ENCODE measurements at places on chromosomes 16 and 17.

GRCh38 chr17:74715144-74715543 lies 2.4 kb upstream of the CD300LF start:
- DNase-seq = no peak

- DNase-seq = no peak
Observed at GRCh38 chr17:58215685-58216084, 3.4 kb downstream of the MKS1 start.

DNA sequence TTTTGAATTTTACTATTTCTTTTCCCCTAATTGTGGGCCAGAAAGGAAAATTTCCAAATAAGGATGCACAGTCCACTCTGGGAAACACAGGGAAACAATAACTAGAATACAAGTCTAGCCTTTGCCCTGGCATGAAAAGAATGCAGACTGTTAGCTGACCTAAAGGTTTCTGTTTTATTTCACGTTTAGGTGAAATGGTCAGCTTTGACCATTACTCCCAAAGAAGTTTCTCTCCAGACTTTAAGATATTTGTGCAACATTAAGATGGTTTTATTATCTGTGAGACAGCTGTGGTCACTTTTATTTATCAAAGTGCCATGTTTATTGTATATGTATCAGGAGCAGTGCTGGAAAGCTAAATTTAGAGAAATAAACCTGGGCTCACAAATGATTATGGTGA lies 163.9 kb downstream of the SPECC1 start:
- DNase-seq = no peak

DNA sequence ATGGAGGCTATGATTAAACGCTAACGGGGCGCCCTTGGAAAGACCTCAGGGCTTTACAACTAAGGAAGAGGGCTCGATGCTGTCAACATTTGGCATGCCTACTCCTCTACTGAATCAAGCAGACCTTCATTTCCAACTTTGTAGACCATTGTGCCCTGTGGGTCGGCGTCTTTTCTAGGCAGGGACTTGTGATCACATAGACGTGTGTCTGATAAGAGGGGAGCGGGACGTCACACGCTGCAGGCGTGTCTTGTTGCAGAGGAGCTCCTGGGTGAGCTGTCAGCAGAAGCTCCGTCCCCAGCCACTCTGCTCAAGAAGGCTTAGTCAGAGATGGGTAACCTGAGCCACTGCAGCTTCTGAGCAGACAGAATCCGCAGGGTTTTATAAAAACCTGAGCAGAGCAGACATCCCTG lies 2.8 kb downstream of the MAPK8IP3 start:
- DNase-seq = no peak

DNA sequence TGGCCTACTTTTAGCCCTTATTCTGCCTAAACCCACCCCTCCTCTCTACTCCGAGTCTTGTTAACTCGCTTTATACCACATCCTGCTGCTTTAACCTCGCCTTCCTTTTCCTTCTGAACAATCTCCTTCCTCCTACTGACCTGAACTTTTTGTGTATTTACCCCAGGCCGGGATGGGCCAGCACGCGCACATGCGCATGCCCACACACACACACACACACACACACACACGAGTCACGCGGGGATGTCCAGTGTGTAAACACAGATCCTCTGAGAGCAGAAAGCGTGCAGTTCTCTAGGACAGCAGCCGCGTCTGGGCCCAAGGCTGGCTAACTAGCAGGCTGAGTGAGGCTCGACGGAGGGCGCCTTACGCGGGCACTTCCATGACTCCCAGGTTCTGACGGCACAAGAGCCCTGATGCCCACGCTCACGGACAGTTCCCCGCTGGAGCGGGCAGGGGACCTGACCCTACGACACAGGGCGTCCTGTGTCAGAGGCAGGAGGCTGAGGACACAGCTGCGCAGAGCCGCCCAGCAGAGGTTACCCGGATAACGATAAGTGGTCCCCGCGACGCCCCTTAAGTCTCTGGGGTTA lies 610 bp downstream of the PIK3R5 start:
- DNase-seq = no peak

DNA sequence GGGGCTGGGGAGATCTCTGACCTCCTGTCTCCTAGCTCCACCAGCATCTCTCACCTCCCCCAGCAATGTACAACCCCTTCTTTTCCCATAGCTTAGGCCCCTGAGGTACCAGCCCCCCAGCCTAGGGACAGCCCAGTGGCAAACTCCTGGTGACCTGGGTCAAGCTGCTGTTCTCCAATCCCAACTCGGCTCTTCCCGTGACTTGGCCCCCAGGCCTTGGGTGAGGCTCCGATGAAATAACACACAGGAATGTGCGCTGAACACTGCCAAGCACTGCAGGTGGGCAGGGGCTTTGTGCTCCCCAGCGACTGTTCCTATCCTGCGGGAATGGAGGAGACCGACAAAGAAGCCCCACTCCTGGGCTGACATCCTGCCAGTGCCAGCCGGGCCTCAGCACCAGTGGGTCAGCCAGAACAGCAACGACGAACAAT lies 63.7 kb upstream of the AMZ2 start:
- no peak for DNase-seq

- DNase-seq = no peak
Observed at GRCh38 chr17:36727577-36727976, 126.2 kb downstream of the MRM1 start.

DNA sequence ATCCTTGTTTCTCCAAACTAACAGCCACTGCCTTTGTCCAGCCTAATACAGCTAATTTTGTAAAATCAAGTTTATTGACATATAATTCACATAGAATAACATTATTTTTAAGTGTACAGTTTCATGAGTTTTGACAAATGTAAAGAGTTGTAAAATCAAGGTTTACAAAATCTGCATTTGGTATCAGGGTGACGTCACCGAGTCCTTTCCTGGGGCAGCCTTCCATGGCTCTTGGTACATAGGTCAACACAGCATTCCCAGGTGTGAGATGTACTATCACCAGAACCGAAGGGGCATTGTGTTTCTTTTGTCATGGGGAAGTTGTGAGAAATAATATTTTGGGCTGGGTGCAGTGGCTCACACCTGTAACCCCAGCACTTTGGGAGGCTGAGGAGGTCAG lies 42.9 kb downstream of the PSMD12 start:
- DNase-seq = no peak

- DNase-seq = no peak
Observed at GRCh38 chr17:44363613-44364159, at the start of gene FAM171A2. FAM171A2 (minus strand) TSS chr17:44363853; CDS start chr17:44363714, 139 bp downstream.

DNA sequence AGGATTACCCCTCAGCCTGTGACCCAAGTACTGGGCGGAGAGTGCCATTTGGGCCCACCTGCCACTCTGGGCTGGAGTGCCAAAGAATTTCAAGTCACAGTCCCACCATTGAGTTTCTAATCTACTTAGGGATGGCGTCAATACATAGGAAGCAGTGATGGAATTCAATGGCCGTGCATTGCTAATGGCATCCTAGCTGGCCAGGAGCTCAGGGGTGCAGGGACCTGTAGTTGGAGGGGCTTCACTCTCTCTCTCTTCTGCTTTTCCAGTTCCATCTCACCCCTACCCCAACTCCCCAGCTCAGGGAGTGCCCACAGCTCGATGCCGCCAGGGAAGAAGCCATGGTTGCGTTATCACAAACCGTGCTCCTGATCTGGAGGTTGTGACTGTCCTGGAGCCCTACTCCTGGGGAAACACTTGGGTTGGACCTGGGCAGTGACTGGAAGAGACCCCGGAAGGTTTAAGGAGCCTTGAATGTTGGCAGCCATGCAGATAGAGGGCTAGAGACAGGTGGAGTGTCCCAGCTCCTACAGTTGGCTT lies 2.4 kb downstream of the MMP15 start:
- no peak for DNase-seq

GRCh38 chr16:11449716-11450115 lies 104.5 kb downstream of the RMI2 start:
- no peak for DNase-seq

DNA sequence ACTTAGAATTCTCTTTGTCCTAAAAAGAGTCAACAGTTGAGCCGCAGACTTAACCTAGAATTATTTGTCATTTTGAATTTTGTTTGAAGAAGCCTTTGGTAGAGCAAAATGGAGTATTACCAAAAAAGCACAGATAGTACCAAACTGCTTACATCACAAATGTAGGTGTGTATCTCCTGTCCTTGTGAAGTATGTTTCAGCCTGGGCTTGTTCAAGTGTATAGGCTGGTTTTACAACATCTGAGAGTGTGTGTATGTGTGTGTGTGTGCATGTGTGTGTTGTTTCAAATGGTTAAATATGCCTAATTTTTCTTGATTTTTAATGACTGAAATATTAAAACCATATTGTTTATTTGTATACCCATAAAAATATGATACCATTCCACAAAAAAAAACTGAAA lies 188.7 kb upstream of the AXIN2 start:
- DNase-seq = no peak

- no peak for DNase-seq
Observed at GRCh38 chr16:52581530-52581929, 34.6 kb upstream of the TOX3 start.

- DNase-seq = peak; percentile 69
Observed at GRCh38 chr17:82781894-82782274, 30.0 kb downstream of the TBCD start.

- DNase-seq = no peak
Observed at GRCh38 chr17:64386412-64387144, 4.1 kb downstream of the PECAM1 start.

DNA sequence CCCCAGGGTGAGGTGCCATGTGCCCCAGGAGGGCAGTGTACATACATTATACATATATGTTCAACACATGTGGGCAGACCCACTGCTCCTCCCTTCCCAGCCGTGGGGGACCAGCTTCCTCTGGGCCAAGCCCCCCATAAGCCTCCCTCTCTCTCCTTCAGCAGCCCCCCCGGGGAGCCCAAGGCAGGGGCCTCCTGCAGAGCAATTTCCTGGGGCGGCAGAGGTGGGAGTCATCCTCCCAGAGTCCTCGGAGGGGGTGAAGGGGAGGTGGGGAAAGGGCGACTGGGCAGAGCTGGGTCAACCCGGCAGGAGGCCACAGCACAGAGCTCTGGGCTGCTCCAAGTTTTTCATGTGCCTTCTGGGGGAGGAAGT lies 235.1 kb downstream of the ZNF423 start:
- no peak for DNase-seq

- DNase-seq = no peak
Observed at GRCh38 chr17:77914385-77915254, 43.9 kb upstream of the TNRC6C start.

DNA sequence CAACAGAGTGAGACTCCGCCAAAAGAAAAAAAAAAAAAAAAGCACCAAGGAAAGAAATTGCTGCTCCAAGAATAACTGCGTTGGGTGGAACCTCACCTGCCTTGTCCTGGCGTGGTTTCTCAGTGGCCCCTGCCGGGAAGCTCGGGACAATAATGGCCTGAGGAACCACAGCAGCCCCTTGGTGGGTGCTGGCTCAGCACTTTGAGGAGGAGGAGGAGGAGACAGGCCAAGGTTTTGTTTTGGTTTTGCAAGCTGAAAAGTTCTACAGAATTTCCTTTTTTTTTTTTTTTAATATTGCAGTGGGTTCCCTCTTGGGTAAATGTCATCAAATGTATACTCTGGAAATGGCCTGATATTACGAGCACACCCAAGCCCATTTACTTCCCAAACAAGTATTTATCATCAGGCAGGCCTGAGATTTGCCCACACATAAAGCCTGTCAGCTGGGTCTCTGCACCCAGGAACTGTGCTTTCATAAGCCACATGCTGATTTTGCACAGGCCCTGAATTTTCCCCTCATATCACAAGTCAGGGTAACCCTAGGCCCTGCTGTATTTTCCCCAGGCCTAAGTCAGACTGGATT lies 78.3 kb downstream of the SOCS1 start:
- no peak for DNase-seq

GRCh38 chr17:77141846-77142449 lies 1.2 kb downstream of the SEC14L1 start:
- DNase-seq = no peak

GRCh38 chr17:78166416-78166815 lies 2.0 kb upstream of the SYNGR2 start:
- no peak for DNase-seq

DNA sequence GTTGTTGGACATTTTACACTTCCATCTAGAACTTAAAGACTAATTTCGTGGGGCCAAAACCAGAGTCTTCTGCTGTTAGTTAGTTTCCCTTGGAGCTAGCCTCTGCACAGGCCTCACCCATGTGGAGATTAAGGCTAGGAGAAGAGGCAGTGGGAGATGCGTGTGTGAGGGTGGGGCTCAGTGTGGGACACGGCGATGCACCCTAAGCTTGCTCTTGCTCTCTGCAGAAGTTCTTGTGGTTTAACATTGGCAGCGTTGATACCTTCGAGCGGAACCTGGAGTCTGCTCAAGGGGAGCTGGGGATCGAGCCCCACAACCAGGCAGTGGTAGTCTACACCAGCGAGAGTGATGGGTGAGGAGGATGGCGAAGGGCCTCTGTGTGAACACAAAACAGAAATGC lies 34.0 kb downstream of the DBNDD1 start:
- DNase-seq = no peak

GRCh38 chr16:75203096-75203495 lies 3.9 kb downstream of the CTRB2 start:
- DNase-seq = no peak

- no peak for DNase-seq
Observed at GRCh38 chr17:5431949-5432556, 6.9 kb downstream of the C1QBP start.

- DNase-seq = no peak
Observed at GRCh38 chr16:64990101-64990500, 131.8 kb downstream of the CDH11 start.

- DNase-seq = no peak
Observed at GRCh38 chr17:76538941-76539570, 788 bp upstream of the PRCD start.

GRCh38 chr17:40209404-40210093 lies 9.6 kb upstream of the WIPF2 start:
- no peak for DNase-seq

GRCh38 chr17:33873201-33873617 lies 381.9 kb upstream of the CCL2 start:
- DNase-seq = no peak

GRCh38 chr17:2107506-2107905 lies 52.6 kb downstream of the HIC1 start:
- DNase-seq = no peak

- DNase-seq = no peak
Observed at GRCh38 chr16:49585143-49585832, 211.7 kb downstream of the C16orf78 start.

GRCh38 chr16:61014869-61015268 lies 1021.4 kb downstream of the CDH8 start:
- DNase-seq = no peak

- DNase-seq = no peak
Observed at GRCh38 chr17:2030779-2031163, 818 bp downstream of the DPH1 start.

DNA sequence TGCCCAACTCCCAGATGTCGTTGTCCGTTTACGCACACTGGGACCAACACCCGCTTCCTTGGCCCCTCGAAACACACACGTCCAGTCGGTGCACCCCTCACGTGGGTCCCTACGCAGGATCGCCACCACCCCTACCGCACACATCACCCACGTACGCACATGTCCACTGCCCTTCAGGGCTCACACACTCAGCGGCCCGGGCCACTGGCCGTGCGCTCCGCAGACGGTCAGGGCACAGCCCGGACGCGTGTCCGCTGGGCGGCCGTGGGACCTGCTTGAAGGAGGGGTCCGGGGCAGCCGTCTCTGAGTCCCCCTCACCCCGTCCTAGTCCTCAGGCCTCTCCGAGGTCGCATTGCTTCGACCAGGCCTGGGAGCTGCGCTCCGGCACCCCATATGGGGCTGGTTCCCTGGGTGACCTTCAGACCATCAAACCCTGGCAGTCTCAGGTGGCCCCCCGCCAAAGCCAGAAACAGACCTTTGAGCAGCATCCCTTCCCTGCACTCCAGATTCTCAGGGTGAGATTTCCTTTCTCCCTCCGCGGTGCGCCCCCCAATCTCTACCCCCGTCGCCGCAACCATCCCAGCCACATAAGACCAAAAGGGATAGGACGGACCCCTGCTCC lies 914 bp upstream of the GPRC5B start:
- no peak for DNase-seq

GRCh38 chr16:54228325-54228724 lies 58.3 kb downstream of the IRX3 start:
- DNase-seq = no peak
